ENCODE measurements at places on chromosomes 7 and 10.

GRCh38 chr10:71217266-71218045, 5.1 kb downstream of the UNC5B start:
- DNase-seq, result no peak

GRCh38 chr7:140048138-140048537, 14.6 kb downstream of the PARP12 start:
- no peak for DNase-seq

DNA sequence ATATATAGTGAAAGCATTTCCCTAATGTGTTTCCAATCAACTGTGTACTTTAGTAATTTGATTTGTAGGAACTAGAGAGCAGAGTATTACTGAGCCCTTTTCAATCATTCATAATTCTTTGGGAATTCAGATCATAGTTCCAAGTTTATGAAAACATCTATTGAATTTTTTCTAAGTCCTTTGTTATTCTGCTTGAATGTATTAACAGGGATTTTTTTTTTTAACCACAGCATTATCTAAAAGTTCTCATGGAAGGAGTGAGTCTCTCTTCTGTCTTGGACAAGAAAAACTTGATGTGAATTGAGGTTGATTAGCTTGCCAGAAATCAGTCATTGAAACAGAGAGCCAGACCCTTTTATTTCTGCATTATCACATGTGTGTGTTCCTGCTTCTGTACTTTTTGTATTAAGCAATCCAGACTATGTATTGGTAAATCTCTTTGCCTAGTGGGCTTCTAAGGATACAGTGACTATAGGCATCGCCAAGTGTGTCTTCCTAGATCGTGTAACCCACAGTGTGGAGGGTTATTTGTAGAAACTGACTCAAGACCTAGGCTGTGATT, 59.9 kb downstream of the BMPER start:
- DNase-seq, result no peak

DNA sequence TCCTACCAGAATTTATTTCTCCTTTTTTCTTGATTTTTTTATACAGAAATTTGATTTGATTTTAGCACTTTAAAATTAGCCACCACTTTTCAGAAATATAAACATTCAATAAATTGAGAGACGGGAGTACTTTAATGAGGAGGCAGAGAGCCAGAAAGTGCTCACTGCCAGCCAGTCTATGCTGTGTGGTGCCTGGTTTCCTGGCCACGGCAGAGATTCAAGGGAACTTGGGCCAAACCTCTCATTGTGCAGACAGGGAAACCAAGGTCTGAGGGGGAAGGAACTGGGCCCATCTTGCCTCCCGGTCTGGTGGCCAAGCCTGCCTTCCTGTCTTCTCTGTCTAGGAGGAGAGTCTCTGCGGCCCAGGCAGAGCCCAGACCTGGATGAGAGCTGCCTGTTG, 25.9 kb downstream of the ADAMTS14 start:
- no peak for DNase-seq

- no peak for DNase-seq
Observed at GRCh38 chr10:12482587-12482986, 133.2 kb downstream of the CAMK1D start.

DNA sequence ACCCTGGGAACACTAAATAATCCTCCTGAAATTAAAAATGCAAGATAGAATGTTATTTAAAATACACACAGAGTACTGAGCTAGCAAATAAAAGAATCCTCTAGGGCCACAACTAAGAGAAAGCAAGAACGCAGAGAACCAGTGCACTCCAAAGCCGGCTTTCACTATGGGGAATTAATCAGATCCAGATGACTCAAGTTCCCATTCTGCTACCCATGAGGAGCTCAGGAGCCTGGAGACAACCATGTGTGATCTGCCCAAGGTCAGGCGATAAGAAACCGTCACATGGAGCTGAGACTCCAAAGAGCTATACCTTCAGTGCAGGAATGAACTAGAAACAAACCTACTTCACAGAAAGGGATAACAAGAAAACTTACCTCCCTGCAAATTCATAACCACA, 19.5 kb upstream of the CYREN start:
- no peak for DNase-seq

DNA sequence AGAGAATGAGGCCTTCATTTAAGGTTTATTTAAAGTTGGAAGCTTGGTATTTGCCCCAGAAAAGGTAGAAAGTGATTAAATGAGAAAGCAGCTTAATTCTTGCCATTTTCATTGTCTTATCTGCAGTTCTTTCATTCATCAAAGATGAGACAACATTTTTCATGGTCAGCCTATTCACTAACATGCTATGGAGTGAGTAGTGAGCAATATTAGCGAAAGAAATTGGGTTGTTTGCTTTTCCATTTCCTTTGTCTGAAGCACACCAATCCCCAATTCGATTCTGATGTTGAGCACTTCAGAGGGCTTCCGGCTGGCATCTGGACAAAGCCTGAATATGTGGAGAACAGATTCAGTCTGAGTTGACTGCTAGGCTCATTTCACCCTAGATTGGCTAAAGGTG, 317.2 kb downstream of the BBS9 start:
- no peak for DNase-seq
